ENCODE measurements at places on chromosomes 11 and 22.

- DNase-seq = no peak
These were observed 37.0 kb downstream of the SLC36A4 start for GRCh38 chr11:93160808-93161207.

GRCh38 chr11:128476049-128476448 lies 111.3 kb downstream of the ETS1 start:
- no peak for DNase-seq

GRCh38 chr11:126366064-126366822 lies 10.8 kb downstream of the ST3GAL4 start:
- DNase-seq = no peak

DNA sequence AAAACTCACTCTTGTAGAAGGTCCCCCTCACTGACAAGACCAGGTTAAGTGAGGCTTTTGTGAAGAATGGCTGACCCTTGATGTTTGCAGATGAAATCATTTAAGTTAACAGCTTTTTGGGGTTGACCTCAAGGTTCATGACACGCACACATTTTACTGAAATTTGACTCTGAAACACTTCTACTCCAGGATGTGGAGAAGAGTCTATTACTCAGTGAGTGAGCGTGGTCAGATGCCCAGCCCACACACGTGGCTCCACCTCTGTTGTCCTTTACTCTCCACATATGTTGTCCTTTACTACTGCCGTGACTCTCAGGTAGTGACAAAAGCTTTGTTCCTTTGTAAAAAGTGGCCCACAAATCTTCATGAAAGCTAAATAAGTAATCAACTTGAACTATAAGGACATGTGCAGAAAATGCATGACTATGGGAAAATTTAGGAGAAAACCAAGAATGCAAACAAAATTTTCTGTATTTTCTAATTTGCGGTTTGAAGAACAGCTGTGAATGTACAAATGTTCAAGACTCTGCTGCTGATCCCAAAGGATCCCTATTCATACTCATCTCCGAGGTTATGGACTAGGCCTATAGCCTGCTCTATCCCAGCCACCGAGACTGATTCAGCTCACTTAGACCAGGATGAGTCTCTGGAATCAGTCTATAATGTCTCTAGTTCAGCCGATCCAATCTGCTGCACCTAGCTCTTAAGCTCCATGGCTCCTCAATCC lies 22.4 kb downstream of the XRRA1 start:
- no peak for DNase-seq

DNA sequence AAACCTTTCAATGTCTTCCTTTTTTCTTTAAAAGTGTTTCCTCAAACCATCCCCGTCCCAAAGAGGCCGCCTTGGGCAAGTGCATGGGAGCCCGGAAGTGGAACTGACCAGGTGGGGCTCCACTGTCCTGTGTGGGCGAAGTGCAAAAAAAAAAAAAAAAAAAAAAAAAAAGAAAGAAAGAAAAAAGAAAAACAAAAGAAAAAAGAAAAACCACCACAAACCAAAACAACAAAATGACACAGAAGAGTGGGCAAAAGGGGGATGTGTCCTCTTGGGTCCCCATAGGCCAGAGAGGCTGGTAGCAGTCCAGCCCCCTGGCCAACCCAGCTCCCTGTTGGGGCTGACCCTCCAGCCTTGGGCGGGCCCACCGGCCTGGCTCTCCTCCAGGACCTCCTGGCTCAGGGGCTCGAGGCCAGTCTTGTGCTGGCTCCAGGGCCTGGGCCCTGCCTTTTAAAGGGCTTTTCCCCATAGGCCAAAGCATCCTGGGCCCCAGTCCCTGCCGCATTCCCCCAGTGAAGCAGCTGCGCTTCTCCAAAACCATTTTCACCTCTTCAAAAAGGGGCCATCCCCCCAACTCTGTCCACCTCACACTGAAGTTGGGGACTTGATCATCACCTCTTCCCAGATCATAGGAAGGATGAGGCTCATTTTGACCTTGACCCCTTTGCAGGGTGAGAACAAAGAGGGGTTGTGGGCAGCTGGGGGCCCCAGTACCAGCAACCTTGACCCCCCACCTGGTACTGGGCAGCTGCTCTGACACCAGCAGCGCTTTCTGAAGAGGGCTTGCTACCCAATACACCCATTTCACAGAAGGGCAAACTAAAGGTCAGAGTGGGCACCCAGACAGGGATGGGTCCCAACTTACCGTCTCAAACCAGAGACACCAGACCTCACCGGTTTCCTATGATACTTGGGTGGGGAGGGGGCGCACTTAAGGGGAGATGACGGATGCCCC lies 9.4 kb downstream of the CBX6 start:
- no peak for DNase-seq

DNA sequence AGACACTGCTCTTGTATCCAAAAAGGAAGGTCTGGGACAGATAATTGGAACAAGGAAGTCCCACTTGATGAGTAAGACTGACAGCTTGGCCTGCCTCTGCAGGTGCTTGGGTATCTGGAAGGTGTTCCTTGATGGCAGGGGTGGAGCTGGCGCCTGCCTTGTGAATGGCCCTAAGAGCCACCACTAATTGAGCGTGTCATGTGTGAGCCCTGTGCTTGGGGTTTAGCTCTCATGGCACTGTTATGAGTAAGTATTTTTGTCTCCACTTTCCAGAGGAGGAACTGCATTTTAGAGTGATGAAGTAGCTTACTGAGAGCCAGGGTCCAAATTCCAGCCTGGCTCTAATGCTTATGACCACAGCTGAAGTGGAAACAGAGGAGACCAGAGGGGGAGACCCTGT lies 71.2 kb upstream of the NECTIN1 start:
- DNase-seq = no peak

- DNase-seq = no peak
These were observed 37.1 kb downstream of the BCR start for GRCh38 chr22:23217171-23218052.

GRCh38 chr11:108218455-108218854 lies 4.0 kb downstream of the NPAT start:
- no peak for DNase-seq

GRCh38 chr11:1565173-1565903 lies 6.7 kb downstream of the DUSP8 start:
- DNase-seq = peak; percentile 23

DNA sequence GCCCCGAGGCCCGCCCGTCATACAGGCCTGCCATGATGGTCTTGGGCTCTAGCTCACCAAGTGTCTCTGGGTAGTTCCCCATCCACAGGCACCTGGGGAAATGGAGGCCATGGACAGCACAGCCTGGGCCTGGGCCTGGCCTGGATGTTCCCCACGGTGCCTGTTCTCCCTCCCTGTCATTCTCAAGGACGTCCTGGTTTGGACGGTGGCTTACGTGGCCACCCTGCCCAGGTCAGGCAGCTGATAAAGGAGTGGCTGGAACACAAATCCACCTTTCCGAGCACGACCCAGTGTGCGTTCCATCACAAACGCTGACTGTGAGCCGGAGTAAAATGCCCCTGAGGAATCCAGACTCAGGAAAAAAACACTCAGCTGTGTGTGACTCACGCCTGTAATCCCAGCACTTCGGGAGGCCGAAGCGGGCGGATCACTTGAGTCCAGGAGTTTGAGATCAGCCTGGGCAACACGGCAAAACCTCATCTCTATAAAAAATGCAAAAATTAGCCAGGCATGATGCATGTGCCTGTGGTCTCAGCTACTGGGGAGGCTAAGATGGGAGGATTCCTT lies 41.2 kb upstream of the TESMIN start:
- DNase-seq = no peak

DNA sequence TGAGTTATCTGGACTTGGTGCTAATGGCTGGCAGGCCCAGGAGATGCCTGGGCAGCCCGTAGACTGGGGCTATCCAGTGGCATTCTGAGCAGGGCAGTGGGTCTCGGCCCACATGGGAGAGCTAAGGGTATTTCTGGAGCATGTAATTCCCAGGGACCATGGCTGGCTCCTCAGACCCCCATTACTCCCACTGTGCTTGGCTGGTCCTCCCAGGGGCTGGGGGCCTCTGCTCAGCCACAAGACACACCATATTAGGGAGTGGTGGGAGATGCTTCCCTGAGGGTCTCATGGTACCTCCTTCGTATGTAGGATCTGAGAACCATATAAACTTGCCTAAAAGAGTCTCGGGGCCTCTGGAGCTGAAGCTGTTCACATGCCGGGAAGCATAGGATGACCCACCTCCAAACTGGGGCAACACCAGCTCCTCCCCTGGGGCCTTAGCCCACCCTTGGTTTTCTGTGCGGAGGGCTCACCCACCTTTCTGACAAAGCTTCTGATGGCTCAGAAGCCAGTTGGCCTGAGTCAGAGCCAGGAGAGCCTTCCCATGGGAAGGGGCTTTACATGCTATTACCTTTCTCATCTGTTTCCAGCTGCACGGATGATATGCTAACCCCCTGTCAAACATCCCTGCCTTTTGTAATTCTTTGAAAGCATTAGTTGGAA lies 9.5 kb upstream of the FTH1 start:
- no peak for DNase-seq

- no peak for DNase-seq
These were observed 65.4 kb downstream of the SMIM38 start for GRCh38 chr11:69221086-69221485.

DNA sequence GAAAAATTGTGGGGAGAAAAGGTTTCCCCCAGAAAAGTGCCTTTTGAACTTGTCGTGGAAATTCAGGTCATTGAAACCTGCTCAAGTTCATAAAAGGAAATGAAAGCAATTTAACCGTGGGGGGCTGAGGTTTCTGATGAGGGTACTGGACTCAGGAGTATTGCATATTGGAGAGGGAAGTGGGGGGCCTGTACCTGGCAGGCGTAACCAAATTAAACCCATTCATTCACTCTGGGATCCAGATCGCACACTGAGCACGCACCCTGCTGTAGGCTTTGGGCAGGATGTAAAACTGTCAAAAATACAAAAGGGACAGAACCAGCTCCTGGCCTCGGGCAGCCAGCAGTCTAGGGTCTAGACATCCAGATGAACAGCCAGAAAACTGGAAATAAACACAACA lies 1517.4 kb downstream of the BRD1 start:
- no peak for DNase-seq

DNA sequence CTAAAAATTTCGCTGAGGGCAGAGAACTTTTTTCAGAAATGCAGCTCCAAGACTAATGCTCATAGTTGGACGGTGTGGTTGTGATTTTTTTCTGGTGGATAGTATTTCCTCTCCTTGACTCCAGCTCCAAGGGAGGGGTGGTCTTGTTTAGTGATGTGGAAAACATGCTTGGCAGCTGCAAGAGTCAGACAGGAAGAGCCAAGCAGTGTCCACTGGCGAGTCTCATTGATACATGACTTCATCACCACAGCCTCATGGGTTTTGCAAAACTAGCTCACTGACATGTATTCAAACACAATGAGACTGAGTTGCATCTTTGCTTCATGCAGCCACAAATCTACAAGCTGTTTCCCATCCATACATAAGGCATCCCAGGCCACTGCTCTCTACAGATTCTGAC lies 7.3 kb upstream of the KCNJ1 start:
- DNase-seq = no peak

- no peak for DNase-seq
These were observed 15.8 kb upstream of the SIK2 start for GRCh38 chr11:111586388-111586831.

DNA sequence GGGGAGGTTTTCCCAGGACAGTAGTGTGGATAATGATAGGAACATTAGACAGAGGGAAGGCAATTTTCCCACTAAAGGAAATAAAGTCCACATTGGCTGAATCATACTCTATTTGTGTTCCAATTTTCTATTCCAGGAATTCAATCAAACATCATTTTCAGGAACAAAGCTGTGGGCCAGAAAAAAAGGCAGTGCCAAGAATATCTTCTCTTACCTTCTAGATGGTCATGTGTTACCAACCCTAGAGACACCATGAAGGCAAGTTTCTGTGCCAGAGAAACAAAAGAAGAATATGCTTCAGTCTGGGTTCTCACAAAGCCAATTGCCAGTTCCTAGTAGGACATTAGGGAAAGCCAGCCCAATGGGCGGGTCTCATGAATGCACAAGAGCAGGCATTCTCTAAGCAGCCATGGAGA lies 27.5 kb downstream of the LARGE2 start:
- DNase-seq = no peak

DNA sequence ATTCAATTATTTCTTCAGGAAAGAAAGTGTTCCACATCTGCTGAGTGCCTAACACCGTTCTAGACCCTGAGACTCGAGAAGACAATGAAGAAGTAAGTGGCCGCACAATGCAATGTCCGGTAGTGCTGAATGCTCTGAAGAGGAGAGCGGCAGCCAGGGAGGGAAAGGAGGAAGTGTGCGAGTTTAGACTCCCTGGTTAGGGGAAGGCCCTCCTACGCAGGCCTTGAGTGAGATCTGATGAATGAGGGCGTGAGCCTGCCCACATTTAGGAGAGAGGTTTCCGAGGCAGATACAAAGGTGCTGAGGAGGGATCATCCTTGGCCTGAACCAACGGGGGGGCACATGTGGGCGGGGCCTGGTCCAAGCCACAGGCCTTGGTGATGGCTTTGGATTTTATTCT lies 558.6 kb downstream of the NTM start:
- no peak for DNase-seq

DNA sequence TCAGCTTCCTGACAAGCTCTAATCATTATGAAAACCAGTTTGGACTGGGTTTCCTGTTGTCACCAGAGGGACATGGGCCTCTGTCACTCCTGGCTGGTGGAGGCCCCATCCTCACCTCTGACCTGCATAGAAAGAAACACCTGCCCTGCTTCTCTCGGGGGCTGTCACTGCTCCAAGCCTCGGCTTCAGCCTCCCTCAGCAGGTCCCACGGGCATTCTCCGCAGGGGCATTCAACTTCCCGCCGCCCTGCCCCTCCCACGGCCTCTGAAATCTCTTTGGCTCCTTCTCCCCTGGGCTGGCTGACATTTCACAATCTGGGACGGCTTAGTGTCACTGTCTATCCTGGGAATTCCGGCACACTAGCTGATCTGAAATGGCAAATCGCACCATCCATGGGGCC lies 257.9 kb downstream of the CTTN start:
- no peak for DNase-seq

DNA sequence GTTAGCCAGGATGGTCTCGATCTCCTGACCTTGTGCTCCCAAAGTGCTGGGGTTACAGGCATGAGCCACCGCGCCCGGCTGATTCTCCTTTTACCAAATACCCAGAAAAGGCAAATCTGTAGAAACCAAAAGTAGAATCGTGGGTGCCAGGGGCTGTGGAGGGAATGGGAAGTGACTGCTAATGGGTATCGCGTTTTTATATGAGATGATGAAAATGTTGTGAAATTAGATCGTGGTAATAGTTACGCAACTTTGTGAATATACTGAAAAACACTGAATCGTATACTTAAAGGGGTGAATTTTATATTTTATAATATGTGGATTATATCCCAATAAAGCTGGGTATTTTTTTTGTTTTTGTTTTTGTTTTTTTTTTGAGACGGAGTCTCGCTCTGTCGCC lies 48.2 kb upstream of the CREB3L1 start:
- DNase-seq = no peak
